Stimulated activated effector memory CD8-positive, alpha-beta T cell treated with anti-CD3 and anti-CD28 coated beads, Interleukin-12 subunit alpha, Interleukin-12 subunit beta, amount 100 ng/mL, for 72 hours (primary cell): ENCODE measurements at places on chromosomes 3 and 15.

GRCh38 chr3:72515941-72516340, 332.3 kb downstream of the SHQ1 start:
- DNase-seq: no peak

GRCh38 chr3:115615001-115615814, 8.1 kb upstream of the GAP43 start:
- no peak for DNase-seq

DNA sequence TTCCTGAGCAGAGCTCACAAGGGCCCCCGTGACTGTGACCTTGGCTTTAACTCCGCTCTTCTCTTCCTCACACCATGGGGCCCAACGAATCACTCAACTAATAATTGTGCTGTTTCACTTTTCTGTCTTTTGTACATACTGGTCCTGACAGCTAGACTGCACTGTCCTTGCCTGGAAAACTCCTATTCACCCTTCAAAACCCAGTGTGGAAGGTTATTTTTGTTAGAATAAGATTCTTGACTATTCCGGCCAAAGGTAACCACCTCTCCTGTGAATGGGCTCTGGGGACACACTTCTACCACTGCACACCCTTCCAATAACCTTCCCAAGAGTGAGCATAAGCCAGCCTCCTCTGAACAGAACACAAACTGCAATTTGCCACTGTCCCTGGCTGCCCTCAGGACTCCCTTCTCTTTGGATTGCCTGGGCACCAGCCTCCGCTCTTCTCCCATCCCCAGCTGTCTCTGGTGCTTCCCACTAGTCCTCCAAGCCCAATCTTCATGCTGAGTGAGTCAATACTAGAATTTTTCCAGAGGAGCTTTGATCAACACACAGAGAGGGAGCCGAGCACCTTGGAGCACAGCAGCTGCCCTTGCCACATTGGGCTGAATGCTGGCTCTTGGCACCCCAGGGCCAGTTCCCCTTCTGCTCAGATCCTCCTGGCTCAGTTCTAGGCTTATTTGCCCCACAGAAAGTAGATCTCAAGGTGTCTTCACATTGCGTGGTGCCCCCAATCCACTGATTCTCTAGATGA, 2.1 kb downstream of the SCN5A start:
- no peak for DNase-seq

GRCh38 chr15:43519196-43519595, 1.8 kb downstream of the MAP1A start:
- no peak for DNase-seq

- DNase-seq: no peak
Observed at GRCh38 chr15:95690631-95691340, 639.7 kb upstream of the NR2F2 start.

DNA sequence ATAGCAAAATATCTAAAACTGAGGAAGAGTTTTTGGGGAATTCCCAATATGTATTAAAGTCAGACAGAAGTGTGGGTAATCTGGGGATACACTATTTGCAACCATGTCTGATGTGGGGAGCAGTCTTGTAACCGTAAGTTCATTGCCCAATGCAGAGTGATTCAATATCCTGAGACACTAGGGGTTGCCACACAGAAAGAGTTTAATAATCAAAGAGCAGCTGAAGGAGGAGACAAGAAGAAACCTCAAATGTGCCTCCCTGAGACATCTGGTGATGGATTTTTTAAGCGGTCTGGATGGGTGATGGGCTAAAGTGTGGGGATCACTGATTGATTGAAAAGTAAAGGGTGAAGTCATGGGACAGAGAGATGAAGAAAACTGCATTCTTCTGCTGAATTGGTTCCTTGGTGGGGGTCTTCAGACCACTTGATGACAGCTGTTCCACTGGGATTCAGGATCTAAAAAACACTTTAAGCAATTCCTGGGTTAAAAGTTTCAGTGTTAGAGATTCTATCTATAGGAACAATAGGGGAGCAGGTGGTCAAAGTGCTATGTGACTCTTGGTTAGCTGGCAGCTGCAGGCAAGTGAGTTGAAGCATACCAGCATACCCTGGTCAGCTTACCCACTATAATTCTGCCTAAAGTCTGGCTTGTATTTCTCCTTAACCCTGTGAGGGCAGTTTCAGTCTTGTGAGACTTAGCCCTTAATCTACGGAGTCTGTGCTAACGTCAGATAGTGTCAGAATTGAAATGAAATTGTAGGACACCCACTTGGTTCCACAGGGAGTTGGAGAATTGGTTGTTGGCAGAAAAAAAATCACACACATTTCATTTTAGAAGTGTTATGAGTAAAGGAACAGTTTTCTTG, 425.9 kb upstream of the TGFBR2 start:
- no peak for DNase-seq

DNA sequence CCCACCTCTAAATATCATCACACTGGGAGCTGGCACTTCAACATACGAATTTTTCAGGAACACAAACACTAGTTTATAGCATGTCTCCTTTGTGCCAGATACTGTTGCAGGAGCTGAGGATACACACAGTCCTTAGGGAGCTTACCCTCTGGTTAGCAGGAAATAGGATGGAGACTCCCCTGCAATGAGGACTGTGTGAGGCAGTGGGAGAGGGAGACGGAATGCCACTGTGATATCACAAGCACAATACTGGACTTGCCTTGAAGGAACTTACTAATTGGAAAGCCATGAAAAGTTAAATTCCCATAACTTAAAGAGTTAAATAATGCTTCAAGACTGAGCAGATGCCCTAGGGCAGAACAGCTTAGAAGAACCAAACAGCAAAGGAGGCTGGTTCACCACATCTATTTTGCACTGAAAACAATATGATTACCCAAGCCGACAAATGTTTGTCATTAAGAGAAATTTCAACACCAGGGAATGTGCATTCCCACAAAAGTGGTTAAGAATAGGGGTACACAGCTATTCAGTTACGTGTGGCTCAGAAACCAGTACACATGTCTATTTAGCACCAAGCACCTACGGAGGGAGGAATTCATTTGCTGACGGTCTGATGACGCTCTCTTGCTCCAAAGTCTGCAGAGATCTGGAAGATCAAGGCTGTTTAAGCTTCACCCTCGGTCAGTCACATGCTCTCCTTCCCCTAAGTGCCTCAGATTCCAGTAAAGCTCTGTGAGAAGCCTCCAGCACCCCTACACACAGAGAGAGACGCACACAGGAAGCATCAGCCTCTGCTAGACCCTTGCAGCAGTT, 5.2 kb downstream of the TBC1D2B start:
- DNase-seq: no peak

DNA sequence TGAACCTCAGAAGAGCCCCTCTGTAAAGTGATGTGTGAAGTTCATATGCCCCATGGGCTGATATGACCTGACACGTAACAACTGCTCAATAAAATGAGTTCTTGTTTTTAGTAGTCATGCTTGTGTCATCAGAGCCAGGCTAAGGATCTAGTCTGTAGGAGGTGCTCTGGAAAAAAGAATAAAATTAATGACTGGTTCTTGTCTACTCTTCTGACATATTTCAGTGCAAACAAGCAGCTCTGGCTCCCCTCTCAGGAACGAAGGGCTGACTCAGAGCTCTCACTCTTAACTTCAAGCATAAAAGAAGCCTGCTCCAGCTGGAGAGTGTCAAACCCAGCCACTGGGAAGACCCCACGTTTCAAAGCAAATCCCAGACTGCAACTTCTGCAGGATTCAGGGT, 77.0 kb downstream of the LRIG1 start:
- DNase-seq: no peak

DNA sequence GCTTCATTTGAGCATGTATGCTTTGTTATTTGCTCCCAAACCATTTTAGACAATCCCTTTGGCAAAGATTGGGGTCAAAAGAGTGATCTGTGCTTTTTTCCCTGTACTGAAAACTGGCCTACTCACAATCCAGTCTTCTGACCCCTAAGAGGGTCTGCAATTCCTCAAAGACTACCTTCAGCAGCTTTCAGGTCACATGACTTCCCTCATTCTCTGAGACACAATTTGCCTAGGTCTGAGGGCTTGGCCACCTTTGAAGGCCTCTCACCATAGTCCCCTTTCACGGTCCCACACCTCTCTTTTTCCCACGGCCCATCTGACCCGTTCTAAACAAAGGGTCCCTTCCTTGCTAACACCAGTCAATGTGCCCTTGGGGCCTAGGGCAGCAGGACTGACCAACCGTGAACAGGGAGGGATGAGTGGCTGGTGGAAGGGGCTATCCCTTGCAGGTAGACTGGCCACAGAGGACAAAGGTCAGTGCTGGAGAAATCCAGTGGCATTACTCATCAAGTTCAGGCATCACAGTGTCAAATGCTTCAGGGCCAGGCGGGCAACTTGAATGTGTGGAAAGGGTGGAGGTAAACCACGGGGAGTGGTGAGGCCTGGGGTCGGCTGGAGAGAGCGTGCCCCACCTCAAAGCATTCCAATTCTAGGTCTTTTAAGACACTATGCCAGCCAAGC, 10.8 kb downstream of the RASL12 start:
- no peak for DNase-seq

GRCh38 chr3:65927576-65927975, 111.1 kb downstream of the MAGI1 start:
- DNase-seq: no peak

- DNase-seq: no peak
Observed at GRCh38 chr3:108053067-108053466, 37.8 kb downstream of the CD47 start.

- DNase-seq: no peak
Observed at GRCh38 chr3:3200632-3201212, 21.2 kb upstream of the CRBN start.

DNA sequence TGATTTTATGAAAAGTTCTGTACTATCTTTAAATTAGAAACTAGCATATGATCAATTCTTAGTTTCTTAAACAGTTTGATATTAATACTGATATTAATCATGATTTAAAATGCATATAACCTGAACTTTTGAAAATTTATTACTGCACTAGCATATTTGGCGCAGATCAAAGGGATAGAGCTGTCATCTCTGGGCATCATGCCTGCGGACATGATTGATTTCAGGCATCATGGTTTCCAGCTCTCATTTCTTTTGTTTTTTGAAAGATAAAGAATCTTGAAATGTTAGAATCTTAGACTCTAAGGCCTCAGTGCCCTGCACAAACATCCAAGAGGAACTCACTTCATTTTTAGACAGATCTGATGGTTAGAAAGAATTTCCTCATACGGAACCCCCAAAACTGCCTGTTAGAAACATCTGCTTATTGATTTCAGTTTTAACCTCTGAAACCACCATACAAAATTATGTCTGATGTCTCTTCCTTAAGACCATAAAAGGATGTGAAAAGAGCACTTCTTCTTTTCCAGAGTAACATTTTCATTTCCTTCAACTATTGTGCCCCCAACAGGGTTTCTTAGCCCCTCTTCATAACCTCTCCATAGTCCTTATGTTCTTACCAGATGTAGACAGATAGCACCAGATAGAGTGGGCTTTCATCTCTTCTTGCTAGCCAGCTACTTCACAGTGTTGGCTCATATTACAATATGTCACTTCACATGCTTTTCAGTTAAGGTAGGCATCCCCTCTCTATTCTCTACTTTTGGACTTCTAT, 110.8 kb downstream of the BBX start:
- no peak for DNase-seq

DNA sequence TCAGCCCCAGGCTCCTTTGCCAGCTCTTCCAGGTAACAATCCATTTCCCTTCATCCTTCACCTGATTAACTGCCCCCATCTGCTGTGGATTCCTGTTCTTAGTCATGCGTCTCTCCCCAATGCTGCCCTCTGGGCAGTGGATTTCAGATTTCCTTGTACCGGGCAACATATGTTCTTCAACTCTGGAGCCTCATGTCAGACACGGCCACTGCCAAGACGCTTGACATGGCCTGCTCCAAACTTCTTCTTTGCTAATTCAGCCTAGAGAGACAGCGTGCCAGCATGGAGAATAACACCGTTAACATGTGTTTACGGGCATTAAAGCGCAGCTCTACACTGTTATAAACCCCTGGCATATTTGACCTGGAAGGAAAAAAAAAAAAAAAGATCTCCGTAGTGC, 1035.1 kb upstream of the NR2F2 start:
- no peak for DNase-seq

GRCh38 chr3:27089645-27090044, 279.5 kb downstream of the NEK10 start:
- DNase-seq: no peak

- DNase-seq: no peak
Observed at GRCh38 chr15:76625267-76625666, 279.9 kb downstream of the SCAPER start.

GRCh38 chr15:60937278-60937677, 291.8 kb downstream of the RORA start:
- no peak for DNase-seq

- no peak for DNase-seq
Observed at GRCh38 chr3:88030210-88030609, 28.6 kb downstream of the CGGBP1 start.

DNA sequence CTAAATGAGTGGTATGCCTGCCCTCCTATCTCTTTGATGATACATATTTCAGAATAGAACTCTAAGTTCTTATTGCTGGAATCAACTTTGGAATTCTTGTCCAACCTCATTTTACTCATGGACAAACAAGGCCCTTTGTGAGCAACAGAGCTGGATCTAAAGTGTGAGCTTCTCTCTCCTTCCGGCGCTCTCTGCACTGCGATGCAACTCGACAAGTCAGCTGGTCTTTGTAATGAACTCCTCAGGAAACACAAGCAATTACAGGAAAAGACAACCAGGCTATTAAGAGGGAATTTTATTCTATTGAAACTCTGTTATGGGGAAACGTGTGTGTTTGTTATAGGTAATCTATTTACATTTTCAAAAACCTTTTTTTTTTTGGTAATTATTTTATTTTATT, 20.3 kb upstream of the NRROS start:
- DNase-seq: no peak

- DNase-seq: no peak
Observed at GRCh38 chr15:22224241-22224671, 143.9 kb downstream of the OR4M2 start.

DNA sequence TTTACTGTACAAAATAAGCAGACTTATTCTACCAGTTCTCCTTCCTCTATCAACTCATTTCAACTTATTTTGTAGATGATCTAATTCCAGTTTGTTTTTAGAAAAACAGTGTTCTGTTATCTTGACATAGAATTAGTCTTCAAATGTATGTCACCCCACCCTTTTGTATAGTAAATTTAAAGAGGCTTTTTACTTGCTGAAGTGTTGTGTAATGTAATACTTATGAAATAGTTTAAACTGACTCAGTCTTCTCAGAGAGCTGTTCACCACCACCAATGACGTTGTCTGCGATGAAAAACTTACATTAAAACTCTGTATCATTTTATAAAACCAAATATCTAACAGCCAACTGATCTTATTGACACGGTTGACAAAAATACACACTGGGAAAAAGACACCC, 82.9 kb downstream of the RAP2B start:
- no peak for DNase-seq

- DNase-seq: no peak
Observed at GRCh38 chr3:52004163-52004787, 8.6 kb upstream of the RPL29 start.

GRCh38 chr15:34514251-34514670, 69.2 kb downstream of the GOLGA8B start:
- DNase-seq: peak; percentile 28

DNA sequence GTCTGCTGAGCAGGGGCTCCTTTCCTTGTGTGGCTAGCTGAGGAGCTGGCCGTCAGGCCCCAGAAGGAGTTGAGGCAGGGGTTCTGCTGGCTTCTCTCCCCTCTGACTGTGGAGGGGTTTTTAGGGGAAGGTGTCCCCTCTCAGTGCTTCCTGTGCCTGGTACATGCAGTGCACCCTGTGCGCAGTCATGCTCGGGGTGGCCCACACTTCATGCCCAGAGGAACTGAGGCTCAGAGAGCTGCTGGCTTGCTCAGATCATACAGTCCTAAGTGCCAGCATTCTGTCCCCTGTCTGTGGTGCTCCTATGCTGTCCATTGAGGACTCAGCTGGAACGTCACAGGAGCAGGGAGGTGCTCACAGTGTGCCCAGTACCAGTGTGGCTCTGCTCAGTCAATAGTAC, 67.9 kb upstream of the PLXNA1 start:
- no peak for DNase-seq

GRCh38 chr3:30754426-30754825, 140.0 kb downstream of the GADL1 start:
- DNase-seq: no peak
